CD8-positive, alpha-beta memory T cell (primary cell): ENCODE measurements at places on chromosomes 5 and 9.

DNA sequence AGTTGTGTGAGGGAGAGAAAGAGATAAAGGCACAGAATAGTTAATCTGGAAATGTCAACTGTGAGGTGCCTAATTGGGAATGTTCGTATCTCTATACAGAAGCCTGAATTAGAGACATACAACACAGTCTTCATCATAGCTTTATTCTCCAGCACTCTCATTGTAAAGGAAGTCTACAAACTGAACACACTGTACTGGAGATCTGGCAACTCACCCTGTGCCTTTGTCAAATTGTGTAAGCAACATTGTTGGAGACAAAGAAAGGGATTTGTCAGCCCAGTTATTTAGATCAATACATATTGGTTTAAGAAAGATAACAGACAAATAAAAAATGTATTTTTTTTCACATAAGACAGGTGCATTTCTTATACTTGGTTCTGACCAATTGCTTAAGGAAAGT is 832.9 kb upstream of the DMAC1 start:
- DNase-seq = no peak

GRCh38 chr9:75712700-75713099 is 177.8 kb upstream of the PCSK5 start:
- no peak for DNase-seq

DNA sequence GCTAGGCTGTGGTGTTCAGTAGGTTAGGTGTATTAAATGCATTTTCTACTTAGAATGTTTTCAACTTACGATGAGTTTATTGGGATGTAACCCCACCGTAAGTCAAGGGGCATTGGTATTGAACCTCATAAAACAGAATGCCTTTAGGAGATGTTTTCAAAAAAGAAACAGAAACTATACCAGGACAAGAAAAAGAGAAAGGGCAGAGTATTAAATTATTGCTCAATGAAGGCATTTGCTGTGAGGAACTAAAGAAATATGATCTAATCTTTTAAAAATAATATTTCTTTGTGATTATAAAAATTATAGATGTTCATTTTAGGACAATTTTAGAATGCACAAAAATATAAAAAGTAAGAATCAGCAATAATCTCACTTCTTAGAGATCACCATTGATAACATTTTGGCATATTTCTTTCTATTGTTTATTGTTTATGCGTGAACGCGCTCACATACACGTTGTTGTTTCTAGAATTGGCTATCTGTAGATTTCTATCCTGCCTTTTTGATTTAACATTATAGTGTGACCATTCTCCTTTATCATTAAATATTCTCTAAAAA is 8.0 kb downstream of the GALNT12 start:
- no peak for DNase-seq

DNA sequence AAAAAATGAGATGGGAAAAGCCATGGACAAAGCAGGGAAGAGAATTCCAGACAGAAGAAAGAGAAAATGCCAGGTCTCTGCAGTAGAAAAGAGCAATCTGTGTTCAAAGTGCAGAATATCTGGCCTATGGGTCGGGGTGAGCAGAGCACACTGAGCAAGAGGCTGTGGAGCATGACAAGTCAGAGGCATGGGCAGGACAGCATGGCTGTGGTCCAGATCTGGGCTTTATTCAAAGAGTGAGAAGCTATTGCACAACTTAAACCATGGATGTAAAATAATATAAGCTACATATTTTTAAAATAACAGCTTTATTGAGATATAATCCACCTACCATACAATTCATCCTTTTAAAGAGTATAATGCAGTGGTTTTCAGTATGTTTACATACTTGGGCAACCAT is 133.1 kb upstream of the SPDL1 start:
- no peak for DNase-seq

DNA sequence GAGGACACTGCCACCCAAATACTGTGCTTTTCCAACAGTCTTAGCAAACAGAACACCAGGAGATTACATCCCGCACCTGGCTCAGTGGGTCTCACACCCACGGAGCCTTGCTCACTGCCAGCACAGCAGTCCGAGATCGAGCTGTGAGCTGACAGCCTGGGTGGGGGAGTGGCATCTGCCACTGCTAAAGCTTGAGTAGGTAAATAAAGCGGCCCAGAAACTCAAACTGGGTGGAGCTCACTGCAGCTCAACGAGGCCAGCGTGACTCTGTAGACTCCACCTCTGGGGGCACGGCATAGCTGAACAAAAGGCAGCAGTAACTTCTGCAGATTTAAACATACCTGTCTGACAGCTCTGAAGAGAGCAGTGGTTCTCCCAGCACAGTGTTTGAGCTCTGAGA is 28.8 kb downstream of the EPB41L4A start:
- no peak for DNase-seq

- no peak for DNase-seq
These were observed 240.0 kb downstream of the GOLPH3 start for GRCh38 chr5:31934156-31934555.

DNA sequence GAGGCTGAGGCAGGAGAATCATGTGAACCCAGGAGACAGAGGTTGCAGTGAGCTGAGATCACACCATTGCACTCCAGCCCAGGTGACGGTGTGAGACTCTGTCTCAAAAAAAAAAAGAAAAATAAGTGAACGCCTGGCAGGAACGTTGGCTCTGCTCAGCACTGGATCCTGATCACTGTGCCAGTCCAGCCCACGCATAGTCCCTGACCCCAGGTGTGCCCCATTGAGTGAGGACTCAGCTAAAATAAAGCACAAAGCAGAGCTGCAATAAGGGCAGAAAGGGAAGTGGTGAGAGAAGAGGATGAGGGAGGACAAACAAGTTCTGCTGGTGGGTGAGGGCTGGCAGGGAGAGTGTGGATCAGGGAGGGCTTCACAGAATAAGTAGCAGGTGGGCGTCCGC is 4.3 kb downstream of the GRHPR start:
- no peak for DNase-seq

- no peak for DNase-seq
These were observed 437.8 kb downstream of the ARHGEF28 start for GRCh38 chr5:74063821-74064220.

GRCh38 chr5:159262472-159262858 is 625 bp upstream of the UBLCP1 start:
- no peak for DNase-seq

- DNase-seq = no peak
These were observed 367.3 kb downstream of the NDUFS4 start for GRCh38 chr5:53927668-53928247.

GRCh38 chr9:15178631-15179030 is 128.4 kb downstream of the TTC39B start:
- no peak for DNase-seq

GRCh38 chr9:8412327-8412726 is 612.7 kb upstream of the DMAC1 start:
- DNase-seq = no peak

DNA sequence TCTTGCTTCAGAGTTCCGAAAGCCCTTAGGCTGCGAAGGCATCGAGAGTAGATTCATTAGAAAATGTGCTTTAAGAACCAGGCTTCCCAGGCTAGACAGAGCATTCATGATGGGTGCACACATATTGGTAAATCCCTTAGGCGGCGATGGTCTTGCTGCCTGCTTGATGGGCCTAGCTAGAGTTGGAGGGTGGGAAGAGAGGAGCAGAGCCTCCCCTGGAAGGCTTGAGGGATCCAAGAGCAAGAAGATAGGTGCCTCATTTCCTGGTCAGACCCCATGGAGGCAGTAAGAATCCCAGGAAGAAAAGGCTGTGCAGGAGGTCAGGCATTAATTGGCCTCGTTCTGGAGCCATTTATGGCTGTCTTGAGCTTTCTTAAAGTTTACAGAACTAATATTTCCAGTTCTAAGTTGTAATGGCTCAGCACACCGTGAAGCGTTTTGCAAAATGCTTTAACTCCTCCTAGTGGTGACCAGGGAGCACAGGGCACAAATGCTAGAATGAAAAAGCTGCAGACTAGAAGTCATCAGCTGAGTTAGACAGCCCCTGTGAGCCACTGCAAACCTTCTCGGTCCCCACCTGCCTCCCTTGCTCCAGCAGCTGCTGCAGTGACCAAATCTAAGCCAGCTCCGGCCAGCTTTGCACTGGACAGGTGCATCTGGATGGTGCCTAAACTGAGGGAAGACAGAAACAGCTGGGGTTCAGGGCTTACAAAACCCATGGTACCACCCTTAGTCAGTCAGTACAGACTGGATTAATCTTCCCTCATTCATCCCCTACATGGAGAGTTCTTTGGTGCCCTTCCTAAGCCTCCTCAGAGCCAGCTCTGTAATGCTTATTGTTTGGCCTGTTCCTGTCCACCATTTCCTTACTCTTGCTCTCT is 14.7 kb downstream of the SLC45A2 start:
- DNase-seq = no peak

DNA sequence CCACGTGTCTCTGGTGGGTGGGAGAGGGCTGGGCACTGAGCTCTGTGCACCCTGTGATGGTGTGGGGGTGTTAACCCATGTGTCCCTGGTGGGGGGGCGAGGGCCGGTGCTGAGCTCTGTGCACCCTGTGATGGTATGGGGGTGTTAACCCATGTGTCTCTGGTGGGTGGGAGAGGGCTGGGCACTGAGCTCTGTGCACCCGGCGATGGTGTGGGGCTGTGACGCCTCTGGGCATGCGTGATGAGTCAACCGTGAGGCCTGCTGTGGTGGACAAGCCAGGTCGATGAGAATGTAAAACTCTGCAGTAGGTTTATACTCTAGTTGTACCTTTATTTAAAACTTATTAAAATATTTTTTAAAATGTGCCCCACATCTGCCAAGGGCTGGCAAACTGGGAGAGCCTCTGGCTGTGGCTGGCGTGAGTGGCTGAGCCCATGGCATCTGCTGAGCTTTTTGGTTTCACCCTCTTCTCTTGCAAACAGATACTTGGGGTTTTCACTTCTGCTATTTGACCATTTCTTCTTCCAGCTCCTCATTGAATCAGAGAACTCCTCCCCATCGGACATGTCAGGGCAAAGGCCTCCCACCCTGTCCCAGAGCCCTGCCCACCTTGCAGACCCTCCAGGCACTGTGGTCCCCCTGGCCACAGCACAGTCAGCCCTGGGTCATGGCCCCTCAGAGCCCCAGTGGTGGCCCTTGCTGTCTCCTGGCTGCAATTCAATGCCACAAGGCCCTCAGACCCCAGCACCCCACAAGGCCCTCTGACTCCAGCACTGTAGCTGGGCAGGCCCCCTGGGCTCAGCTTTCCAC is 18.5 kb upstream of the EXOC3 start:
- DNase-seq = no peak

DNA sequence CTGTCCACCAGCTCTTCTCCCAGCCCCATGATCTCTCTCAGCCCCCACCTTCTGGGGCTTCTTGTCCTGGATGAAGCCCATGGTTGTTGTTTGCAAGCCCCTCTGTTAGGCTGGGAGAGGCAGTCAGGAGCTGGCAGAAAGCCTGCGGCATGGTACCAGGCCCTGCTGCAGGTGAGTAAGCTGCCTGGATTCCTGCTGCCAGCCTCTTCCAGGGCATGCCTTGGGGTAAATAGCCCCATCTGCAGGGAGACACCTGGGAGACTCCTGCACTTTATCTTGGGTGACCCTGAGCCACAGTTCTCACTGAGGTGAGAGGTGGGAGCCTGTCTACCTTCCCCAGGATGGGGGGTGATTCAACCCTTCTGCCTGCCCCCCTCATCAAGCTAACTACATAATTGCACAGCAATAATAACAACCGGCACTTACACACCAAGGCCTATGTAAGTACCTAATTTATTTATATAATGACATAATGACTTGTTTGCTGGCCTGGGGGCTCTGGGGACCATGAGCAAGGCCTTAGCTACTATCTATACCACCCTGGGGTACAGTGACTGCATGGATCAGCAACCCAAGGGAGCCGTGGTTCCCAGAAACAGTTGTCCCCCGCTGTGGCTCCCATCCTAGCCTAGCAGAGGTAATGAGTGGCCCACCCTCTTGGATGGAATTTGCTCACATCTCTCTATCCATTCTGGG is 116.0 kb downstream of the PSD2 start:
- no peak for DNase-seq

GRCh38 chr9:32004431-32005076 is 379.9 kb upstream of the ACO1 start:
- DNase-seq = no peak

DNA sequence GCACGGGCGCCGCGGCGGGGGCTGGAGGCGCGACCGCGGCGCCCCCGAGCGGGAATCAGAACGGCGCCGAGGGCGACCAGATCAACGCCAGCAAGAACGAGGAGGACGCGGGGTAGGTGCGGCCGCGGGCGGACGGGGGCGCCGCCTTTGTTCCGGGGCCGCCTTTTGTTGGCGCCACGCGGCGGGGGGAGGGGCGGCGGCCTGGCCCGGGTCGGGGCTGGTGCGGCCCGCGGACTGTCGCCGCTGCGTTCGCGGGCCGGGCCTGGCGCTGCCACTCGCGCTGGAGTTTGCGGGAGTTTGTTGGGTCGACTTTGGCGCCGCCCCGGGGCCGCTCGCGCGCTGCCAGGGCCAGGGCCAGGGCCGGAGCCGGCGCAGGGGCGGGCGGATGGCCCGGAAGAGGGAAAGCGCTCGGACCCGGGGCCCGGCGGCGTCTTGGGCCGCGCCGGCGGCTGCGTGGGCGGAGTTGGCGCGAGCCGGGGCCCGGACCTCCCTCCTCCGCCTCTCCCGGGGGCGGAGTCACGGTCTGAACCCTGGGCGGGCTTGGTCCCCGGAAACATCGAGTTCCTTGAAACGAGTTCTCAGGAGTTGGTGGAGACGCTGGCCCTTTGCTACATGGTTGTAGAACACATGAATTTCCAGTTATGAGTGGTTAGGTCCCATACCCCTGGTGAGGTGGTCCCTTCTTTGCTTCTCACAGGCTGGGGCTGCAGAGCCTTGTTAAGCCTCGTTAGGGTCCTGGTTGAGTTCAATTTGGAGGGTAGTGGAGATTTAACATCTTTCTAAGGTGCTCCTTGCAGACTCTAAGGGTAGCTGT is 809 bp downstream of the HNRNPAB start:
- DNase-seq = peak; percentile 79

DNA sequence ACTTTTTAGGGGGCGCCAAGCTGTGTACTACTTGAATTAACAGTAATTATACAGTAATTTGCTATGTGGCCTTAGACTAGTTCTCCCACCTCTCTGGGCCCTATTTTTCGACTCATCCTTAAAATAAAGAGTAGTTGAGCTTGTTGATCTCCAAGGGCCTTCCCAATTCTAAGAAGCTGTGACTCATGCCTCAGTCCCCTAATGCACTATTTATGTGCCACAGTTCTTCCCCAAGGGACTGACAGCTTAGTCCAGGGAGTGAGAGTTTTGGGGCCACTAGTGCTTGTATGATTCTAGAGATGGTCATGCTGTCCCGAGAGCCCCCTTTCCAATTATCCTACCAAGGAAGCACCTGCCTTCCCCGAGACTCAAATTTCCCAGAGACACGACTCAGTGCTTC is 149.7 kb downstream of the PAPPA start:
- DNase-seq = no peak

DNA sequence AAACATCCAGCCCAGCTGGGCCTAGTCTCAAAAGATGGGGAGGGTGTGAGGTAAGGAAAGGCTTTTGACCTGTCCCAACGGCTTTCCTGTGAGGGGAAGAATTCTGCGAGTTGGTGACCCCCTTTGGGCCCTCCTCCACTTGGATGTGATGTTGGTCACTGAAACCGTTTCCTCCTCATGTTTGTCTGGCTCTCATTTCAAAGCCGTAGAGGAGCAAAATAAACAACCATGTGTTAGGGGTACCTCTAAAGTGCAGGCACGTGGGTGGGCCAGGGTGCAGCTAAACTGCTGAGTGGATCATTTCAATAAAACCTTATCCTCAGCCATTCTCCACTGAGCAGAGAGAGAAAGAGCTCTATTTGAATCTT is 84.3 kb upstream of the MELK start:
- DNase-seq = no peak
